ENCODE measurements at places on chromosomes 1 and 21.

GRCh38 chr1:85122169-85122568 lies 73.9 kb upstream of the MCOLN3 start:
- no peak for DNase-seq

- no peak for DNase-seq
These were observed 22.2 kb upstream of the EPHB2 start for GRCh38 chr1:22688466-22688865.

DNA sequence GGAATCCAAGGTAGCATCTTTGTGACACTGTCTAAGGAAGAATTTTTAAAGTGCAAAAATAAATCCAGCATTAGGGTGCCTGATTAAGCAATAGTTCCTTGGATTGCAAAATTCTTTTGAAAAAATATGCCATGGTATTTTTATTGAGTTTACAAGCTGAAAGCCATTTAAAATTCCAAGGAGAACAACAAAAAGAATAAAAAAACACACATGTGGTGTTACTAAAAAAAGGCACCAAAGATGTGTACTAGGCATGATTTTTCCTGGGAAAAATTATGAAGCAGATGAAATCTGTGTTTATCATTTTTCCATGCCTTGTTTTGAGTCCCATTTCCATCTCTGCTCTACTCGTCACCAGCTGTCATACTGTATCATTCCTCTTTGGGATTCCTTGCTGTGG lies 157.0 kb upstream of the ZNHIT6 start:
- no peak for DNase-seq

DNA sequence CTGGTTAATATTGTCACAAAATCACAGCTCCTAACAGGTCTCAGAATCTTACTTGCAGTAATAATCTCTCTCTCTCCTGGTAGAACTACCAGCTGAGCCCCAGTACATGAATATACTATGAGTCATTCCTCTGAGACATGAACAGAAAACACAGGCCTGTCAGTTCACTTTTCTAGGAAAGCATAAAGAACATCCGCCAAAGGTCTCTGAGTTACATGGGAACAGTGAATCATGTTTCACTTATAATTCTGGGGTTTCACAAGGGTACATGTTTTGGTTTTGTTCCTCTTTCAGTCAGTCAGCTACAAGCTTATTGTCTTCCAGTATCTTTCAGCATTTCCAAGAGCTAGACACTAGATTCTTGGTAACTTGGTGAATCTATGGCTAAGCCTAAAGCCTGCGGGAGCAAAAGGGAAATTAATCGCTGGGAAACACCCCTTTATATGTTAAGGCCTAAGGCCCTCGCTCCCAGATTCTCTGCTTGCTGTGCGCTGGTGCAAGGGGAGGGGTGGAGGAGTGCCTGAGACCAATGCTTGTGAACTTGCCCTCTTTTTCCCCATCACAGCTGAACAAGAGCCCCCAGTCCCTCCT lies 31.7 kb downstream of the IFNGR2 start:
- DNase-seq, result peak; percentile 88

GRCh38 chr1:185969524-185969991 lies 235.4 kb downstream of the HMCN1 start:
- no peak for DNase-seq

DNA sequence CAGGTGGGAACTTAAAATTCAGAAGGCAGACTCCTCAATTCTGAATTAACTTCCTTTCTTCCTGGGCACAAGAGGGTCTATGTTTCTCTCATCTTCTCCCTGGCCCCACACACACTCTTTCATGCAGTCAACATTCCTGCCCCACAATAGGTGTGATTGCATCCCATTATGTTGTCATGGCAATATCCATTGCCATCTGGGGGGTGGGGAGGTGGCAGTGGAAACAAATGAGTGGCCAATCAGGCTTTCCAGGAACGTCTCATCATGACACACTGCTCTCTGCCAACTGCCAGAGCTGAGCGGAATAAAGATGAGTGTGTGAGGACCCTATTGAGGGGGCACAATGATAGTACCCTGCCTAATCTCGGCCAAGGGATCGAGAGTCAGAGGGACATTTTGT lies 80.4 kb downstream of the KCND3 start:
- no peak for DNase-seq

- DNase-seq, result peak; percentile 81
These were observed 3.6 kb downstream of the REN start for GRCh38 chr1:204162494-204163074.

- DNase-seq, result peak; percentile 22
These were observed 115.0 kb upstream of the TMPRSS2 start for GRCh38 chr21:41622831-41623548.

GRCh38 chr1:169119405-169119804 lies 12.9 kb downstream of the ATP1B1 start:
- no peak for DNase-seq

DNA sequence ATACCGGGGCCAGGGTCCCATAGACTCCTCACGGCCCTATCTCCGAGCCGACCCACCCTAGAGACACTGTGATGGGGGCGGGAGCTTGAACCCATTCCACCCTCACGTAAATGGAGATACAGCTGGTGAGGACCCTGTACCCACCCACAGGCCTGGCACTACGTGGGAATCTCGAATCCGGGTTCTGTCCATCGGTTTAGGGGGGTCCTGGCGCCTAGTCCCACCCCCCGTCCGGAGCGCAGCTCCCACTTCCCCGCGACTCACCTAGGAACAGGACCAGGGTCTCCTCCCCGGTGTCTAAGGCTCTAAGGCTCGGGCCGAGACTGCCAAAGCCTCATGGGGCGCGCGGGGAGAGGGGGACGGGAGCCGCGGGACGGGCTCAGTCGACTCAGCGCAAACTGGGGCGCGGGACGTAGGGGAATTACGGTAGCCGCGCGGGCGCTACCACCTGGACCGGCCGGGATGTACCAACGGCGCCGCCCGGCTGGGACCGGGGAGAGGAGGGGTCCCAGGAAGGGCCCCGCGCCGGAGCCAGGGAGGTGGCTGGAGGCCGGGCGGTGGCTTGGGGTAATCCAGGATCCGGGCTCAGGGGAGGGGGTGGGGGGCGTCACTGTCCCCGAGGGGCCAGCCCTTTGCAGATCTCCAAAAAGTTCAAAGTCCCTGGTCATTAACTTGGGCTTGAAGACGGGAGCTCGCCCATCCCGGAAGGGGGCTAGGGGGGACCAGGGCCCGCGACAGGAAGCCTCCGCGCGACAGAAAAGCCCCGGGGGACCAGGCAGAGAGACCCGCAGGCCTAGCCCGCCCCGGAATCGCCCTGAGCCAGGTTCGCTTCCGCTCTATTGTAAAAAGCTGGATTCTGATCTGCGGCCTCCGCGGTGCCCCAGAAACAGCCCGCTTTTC lies 1.0 kb downstream of the PLEKHG5 start:
- DNase-seq, result peak; percentile 79

DNA sequence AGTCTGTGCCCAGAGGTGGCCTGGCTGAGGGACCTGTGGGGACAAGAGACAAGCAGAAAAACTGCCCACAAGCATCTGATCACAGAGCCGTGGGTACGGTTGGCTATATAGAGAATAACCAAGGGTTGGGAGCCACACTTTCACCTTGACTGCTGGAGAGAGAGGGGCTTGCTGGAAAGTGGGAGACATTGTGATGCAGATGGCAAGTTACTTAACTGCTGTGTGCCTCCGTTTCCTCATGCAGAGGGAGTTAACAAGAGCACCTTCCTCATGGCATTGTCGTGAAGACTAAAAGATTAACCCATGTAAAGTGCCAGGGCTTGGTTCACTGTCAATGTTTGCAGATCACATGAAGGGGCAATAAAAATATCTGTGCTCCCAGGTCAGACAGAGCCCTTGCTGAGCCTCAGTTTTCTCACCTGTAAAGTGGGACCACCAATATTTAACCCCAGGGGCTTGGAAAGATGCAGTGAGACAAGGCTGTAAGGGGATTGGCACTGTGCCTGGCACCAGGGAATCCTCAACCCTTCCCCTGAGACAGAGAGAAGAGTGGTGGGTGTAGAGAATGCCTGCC lies 52.8 kb downstream of the SDC3 start:
- DNase-seq, result no peak

GRCh38 chr1:8794605-8795004 lies 22.8 kb downstream of the RERE start:
- no peak for DNase-seq

GRCh38 chr21:43903451-43904091 lies 38.5 kb downstream of the AGPAT3 start:
- no peak for DNase-seq

GRCh38 chr1:196393742-196394141 lies 214.5 kb downstream of the KCNT2 start:
- no peak for DNase-seq

- peak; percentile 64 for DNase-seq
These were observed 18.7 kb upstream of the F5 start for GRCh38 chr1:169604781-169605560.

DNA sequence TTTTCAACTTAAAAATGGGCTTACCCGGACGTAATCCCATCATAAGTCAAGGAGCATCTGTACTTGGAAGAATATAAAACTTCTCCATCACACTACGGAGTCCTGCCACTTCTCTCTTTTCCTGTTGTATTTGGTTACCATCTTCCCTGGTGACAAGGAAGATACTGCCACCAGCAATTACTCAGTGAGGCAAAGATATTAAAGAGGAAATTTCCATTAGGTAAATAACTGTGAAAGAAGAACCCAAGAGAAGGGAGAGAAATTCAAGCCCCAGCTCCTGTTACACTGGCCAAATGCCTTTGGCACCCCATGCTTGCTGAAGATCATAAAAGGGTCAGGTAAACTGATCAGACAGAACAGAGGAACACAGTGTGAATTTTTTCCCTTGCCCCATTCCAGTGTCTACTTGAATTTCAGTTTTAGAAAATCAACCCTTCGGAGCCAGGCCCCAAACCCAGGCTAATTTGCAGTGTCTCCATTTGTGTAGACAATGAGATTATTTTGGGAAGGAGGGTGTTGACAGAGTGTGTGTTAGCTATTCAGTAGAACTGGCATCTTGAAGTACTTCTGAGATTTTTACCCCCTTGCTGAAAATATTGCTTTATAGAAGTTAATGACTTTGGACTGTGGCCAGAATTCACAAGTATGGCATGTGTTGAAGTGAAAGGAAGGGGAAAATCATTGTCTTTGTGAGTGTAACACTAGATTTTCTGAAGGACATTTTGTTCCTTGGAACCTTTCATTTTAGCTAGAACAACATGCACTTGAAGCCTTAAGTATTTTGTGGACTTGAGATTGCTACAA lies 167.1 kb downstream of the DHRS3 start:
- DNase-seq, result no peak

- peak; percentile 86 for DNase-seq
These were observed 2.7 kb downstream of the GRHL3 start for GRCh38 chr1:24321697-24322469.

DNA sequence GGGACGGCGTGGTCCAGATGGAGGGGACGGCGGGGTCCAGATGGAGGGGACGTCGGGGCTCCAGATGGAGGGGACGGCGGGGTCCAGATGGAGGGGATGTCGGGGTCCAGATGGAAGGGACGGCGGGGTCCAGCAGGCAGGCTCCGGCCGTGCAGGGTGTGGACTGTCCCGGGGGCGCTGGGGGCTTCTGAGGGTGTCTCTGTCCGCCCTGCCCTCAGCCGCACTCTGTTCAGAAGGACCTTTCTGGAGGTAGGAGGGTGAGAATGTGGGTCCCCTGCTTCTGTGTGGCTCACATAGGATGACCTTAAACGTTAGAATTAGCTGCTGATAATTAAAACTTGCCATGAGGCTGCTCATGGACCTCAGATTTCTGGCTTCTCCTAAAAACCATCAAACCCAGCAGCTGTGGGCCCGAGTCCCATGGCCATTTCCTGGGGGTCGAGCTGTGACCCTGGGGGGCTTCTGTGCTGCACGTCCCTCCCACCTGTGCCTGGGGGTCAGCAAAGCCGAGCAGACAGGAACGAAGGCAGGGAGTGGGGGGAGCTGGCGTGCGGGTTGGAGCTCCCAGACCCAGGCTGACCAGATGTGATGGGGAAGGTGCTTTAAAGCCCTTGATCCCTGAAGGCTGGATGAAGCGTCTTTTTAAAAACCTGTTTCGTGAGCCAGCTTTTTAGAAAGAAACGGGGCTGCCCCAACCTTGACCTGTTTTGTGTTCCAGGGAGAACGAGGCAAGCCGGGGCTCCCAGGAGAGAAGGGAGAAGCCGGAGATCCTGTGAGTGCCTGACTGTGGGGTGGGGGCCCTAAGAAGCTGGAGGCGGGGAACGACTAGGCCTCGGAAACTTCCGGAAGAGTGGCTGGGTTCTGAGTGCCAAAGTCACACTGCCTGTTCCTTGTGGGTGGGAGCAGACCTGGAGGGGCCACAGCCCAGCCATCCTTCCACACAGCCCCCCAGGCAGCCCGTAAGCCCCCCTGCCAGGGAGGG lies 7.1 kb downstream of the COL6A1 start:
- no peak for DNase-seq

DNA sequence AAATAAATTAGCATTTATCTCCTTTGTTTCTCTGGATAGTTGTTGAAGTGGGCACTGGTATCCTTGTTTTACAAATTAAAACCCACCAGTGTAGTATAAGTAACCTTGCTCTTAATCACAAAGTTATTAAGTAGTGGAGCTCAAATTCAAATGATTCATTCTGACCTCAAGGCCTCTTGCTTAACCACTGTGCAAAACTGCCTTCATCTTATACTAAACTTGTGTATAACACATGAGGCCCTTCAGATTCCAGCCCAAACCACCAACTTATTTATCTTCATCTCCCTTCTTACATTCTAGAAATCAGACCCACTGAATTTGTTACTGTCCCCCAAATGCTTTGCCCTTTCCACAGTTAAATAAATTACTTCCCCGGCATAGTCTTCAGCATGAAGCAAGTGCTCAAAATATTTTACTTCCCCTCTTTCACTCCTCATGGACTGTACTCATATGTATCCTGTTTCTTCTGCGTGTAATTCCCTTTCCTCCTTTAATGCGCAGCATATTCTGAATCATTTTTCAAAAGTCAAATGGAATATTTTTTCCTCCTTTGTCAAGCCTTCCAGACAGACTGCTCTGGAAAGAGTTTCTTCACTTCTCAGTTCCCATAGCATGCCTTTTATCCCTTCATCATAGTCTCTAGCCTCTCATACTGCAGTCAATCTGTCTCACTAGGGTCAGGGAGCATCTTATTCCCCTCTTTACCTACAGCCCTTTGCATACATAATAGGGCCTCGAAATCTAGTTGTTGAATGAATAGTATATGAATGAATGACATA lies 19.0 kb upstream of the DNASE2B start:
- DNase-seq, result no peak

DNA sequence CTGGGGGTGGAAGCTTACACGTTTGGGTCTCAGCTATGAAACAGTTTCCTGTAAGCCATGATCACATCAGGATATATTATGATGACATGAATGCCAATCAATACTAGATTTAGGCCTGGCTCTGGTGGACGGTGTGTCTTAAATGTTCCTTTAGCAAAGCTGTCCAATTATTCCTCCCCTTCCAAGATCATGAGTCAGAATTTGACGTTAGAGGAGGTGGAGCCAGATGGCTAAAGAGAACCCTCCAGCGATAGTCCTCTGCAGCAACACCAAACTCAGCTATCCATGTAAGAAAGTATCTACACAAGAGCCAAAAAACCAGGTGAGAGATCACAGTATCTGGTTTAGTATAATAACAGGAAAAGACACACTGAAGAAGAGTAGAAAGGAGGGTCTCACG lies 47.8 kb downstream of the PACC1 start:
- no peak for DNase-seq

DNA sequence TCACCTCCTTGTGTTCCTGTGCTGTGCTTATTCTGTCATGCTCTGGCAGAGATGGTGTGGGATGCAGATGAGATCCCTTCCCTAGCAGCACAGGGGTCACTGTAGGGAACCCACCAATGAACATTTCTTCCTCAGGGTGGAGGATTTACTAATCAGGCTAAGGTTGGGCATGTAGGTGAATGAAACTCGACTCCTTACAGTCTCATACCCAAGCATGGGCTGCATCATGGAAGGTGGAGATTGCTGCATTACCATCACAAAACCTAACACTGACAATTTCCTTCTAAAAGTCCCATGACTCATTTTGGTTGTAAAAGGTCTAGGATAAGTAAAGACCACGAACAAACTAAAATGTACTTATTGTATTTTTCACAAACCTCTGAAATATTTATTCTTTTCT lies 399.9 kb downstream of the DSCAM start:
- no peak for DNase-seq

Data from activated CD4-positive, alpha-beta T cell treated with anti-CD3 and anti-CD28 coated beads, Interleukin-2, Interleukin-6, amounts not matched to agents 100 ng/mL and 50 ng/mL, durations not matched to agents 16 hours and 8 hours (primary cell).